ENCODE measurements at places on chromosomes 7 and 10.

GRCh38 chr7:98795741-98796493, 73.9 kb downstream of the TMEM130 start:
- DNase-seq: no peak

GRCh38 chr10:132955479-132955878, 13.1 kb upstream of the CFAP46 start:
- DNase-seq: no peak

DNA sequence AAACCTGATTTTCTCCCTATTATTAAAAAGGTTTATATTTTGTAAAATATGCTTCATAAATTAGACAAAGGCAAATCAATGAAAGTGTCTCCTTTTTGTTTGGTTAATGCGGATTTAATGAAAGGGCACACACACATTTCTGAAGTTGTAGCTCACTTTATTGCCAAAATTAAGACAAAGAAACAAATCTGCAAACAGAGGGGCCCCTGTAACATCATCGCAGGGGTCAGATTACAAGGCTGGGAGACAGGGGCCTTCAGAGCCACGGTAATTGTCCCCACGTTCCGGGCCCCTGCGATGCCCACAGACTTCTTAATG, 22.4 kb downstream of the FGFBP3 start:
- no peak for DNase-seq

GRCh38 chr7:4091767-4092166, 590.3 kb upstream of the FOXK1 start:
- no peak for DNase-seq

DNA sequence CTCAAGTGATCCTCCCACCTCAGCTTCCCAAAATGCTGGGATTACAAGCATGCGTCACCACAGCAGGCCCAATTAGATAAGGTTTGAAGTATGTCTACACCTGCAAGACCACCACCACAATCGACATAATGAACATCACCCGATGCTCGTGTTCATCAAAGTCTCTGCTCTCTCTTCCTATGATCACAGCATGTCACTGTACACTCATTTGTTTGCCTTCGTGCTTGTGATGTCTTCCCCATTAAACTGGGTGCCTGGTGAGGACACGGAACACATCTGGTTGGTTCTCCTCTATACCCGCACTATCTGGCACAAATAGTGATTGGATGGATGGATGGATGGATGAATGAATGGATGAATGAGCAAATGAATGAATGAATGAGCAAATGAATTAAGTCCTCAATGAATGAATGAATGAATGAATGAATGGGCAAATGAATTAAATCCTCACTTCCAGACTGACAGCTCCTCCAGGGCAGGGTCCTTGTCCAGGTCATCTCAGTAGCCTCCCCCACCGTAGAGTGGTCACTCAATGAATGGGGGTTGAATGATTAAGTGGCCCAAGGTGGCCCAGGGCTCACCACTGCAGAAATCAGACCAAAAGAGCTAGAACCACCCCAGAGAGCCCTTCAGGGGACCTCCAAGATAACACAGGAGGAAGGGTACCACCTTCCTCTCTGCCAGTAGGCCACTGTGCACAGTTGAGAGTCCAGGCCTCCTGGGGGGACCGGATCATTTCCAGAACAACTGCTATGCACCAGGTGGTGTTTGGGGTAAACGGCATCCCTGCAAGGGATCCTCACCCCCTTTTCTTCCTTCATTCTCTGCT, 101.9 kb upstream of the TNRC18 start:
- DNase-seq: no peak

DNA sequence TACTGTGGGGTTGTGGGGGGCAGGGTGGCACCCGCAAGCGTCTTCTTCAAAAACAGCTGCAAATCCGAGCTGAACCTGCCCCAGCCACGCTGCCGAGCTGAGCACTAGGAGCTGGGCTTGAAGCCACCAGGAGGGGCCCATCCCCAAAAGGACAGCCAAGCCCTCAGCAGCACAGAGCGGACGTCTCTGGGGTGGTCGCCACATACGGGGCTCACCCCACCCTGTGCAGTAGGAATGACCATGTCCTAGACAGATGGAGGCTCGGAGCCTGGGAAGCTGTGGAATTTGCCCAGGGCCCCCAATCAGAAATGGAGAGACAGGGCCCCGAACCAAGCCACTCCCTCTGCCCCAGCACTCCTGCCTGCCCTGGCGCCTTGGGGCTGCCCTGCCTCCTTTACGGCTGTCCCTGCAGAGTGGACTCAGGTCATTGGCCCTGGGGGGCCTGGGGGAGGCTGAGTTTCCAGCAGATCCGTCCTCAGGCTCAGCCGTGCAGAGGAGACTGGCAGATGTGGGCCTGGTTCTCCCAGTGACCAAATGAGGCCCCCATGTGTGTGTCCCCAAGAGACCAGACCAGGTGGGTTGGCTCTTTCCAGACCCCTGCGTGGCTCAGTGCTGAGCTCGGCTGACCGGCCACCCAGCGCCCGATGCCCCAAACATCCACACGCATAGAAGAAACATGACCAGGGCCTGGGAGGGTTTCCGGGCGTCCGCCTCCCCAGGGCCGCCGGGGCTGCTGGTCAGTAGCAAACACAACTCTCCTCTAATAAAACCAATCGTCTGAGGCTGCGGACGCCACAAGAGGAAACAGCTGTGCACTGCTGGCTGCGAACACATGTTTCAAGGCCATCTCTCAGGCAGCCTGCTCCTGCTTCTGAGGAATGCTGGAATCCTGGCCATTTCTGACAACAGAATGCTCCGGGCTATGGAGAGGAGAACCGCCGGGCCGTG, 54.9 kb downstream of the PDGFA start:
- DNase-seq: no peak

DNA sequence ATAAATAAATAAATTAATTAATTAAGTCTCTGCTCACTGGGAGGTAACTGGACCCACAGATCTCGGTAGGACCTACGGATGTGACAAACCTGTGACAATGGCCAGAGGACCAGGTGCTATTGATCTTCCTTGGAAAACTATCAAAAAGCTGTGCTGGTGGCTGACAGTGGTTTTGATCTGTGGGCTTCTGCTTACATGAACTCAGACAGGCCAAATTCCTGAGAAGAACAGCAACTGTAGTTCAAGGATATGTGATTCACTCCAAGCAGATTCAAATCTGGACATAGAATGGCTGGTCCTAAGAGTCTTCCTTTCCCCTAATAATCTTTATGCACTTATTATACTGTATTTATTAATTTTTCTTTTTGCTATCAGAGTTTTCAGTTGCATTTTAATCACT, 80.0 kb downstream of the ATXN7L1 start:
- no peak for DNase-seq

DNA sequence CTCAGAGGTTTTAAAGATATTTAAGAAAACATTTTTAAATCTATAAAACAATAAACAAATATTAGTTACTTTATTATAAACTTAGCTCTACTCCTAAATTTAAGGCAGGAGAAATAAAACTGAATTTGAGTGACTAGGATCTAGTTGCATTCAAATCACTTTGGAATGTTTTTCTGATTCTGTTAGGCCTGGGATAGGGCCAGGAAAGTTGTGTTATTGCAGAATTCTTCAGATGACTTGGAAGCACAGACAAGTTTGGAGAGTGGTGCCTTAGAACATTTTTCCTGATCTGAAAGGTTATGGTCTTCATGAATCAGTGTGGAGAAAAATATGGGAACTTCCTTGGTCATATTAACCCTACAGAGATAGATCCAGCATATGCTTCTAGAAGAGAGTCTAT, 15.6 kb upstream of the SLC25A13 start:
- no peak for DNase-seq

DNA sequence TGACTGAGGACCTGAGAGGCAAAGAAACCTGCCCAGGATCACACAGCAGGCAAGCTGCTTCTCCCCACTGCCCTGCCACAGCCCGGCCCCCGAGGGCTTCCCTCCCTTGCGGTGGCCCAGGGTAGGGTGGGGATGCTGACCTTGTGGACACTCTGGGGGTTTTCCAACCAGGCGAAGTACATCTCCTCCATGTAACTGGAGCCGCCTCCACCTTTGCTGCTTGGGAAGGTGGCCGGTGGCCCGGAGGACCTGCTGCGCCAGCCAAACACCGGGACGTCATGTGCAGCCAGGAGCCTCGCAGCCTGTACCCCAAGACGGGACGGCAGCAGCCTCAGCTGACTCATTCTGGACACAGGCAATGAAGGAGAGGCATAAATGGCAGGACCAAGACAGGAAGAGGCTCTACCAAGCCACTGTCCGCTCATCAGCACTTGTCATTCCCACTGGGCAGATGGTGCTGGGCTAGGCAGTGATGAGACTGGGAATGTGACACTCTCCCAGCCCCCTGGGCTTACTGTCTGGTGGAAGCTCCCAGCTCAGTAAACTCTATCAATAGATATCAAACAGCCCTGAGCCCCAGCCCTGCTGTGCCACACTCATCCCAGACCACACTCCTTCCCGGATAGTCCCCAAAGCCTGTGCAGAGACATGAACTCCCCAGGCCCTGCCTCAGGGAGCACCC, 3.7 kb downstream of the OGDHL start:
- DNase-seq: no peak

DNA sequence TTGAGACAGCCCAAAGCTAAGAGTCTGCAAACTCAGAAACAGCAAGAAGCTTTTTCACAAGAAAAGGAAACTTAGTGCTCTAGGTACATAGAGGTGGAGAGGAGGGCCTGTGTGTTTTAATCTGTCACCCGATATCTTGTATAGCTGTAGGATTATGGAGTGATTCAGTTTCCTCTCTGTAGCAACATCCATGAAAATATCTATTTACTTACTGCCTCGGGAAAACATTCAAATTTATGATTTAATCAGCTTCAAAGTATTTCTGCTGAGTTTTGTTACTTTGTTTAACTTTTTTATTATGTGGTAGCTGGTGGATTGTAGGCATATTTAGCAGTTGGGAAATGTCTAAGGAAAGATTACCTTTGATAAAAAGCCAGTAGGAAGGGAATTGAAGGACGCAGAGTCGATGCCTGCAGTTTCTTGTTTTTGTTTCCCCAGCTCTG, 292.0 kb downstream of the CCDC3 start:
- no peak for DNase-seq

DNA sequence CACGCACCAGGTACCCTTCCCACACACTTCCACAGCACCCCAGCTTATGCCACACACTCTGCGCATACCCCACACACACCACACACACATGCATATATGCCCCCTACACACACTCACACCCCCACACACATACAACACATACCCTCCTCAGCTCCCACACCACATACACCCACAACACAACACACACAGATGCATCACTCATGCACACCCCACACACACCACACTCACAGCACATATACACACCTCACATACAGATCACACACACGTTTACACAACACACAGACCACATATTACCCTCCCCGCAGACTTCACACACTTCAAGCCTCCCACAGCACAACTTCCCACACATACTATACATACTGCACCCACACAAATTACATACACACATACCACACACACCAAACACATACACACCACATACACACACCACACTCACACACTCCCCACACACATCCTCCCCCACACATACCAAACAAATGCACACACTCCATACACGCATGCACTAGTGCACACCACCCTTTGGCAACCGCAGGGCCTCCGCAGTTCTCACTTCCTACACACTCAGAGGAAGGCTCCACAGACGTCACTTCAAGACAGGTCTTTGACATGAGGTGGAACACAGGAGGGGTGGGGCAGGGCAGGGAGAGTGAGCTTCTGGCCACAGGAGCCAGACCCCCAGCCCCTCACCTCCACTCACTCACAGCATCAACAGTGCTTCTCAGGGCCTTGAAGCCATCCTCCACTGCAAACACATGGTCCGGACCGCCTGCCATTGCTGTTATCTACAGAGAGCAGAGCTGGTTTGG, 18.5 kb upstream of the ANTXRL start:
- no peak for DNase-seq

GRCh38 chr10:72334825-72335393, 19.8 kb downstream of the DNAJB12 start:
- DNase-seq: peak; percentile 30

DNA sequence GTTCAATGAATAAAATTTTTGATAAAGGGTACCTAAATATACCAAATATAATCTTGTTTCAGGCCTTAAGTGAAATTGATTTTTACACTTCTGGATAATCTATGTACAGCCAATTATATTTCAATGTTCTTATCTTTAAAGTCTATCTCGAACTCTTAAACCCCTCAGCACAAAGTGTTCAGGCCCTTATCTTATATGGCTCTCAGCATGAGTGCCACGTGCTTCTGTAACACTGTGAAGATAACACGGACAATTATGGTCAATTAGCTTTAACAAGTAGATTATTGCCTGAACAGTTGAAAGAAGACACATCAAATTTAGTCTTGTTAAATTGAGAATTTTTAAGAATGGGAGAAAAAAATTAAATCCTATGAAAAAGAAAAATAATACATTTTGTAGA, 40.4 kb upstream of the DMTF1 start:
- DNase-seq: no peak

DNA sequence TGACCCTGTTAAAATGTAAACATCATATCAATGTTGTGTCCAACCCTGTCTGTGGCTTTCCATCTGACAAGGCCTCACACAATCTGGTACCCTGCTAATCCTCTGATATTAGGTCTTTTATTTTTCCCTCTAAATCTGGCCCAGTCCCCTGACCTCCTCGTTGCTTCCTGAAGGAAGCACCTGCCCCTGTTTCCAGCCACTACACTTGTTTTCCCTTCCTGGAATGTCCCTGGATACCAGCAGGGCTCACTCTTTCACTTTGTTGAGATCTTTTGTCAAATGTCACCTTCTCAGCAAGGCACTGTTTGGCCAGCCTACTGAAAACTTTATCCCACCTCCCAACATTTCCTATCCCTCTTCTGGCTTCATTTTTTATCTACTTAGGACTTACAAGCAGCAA, 2.1 kb downstream of the SAMD9L start:
- DNase-seq: no peak

- no peak for DNase-seq
These were observed 28.3 kb downstream of the NRP1 start for GRCh38 chr10:33306126-33306525.

DNA sequence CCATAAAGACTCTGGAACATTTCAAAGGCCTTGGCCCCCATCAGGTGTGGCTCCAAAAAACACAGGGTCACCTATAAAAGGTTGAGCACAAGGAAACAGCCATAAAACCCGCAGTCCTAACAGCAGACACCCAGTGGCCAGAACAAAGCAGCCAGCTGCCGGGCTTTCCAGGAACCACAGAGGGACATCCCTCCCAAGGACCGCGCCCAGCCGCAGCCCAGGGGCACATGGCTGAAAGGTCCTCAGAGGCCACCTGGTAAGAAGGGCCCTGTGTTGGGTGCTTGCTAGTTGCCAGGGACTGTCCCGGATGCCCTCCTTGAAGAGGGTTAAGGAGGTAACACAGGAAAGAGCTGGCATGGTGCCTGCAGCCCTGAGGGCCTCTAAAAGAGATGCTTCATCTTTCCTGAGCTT, 32.7 kb downstream of the KCNMA1 start:
- DNase-seq: no peak

Data from NCI-H1105 treated with DMSO at 0.1 percent for 48 hours (cell line).